ENCODE measurements at places on chromosomes 11 and 22. TPM values are rescaled to one million over a fixed set of nuclear protein-coding genes. Genes with fewer than 3 reads are reported as not detected.

The RASL10A gene
- 5.1 TPM for total RNA-seq

The APOA1 gene
- 12.8 TPM for total RNA-seq

The DCHS1 gene
- 15.7 TPM for total RNA-seq

The HTATIP2 gene
- total RNA-seq, result 52.2 TPM

The ZNF215 gene
- total RNA-seq, result 11.8 TPM

Data from H7 (cell line).